Fibroblast of skin of scalp (primary cell): ENCODE measurements at places on chromosomes 11 and 22.
A peak's percentile ranks its signal among the peaks of the same experiment; 100 is the strongest.

DNA sequence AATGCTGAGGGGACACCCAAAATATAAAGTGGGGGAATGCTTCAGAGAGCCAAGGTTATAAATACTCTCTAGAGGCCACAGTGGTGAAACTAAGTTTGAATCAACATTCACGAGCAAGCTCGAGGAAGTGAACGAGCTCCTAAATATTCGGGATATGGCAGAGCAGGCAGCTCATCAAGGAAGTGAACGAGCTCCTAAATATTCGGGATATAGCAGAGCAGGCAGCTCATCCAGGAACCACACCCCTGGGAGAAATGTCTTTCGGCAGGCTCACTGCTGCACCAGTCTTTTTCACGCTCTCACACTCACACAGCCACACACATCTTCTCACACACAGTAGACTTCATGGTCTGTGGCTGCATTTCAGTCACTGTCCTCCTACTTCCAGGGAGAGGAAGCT, 787.5 kb downstream of the OPCML start:
- peak; percentile 87 for DNase-seq

DNA sequence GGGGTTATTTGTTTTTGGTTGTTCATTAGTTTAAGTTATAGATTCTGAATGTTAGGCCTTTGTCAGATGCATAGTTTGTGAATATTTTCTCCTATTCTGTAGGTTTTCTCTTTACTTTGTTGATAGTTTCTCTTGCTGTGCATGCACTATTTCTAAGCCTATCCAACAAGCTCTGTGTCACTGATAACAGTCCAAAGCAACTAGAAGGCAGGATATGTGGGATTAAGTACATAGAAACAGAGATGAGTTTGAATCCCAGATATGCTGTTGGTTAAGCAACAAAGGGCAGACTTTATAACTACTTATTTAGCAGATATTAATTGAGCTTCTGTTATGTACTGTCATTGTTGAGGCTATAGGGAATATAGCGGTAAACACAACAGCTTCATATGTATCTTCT, 390.4 kb downstream of the INSC start:
- no peak for DNase-seq

DNA sequence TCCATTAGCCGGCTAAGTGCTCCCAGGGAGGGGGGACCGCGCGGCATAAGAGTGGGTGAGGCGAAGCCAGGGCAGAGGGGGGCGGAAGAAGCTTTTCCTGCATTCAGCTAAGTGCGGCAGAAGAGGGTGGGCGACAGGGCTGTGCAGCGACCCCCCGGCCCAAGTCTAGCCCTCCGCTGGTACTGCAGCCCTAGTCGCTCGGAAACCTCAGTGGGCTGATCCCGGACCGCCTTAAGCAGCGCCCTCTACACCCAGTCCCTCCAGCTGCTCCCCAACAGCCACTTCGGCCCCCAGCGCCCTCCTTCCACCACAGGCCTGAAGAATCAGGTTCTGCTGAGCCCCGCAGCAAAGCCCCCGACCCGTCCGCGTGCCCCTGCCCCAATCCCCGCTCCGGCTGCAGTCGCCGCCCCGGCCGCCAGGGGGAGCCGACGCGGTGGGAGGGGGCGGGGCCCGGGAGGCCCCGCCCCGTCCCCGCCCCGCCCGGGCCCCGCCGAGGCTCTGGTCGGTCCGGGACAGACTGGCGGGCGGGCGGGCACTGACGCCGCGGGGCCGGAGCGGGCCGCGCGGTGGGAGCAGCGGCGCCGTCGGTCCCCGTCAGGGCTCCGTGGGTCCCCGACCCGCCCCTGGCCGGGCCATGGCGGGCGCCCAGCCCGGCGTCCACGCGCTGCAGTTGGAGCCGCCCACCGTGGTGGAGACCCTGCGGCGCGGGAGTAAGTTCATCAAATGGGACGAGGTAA, at the start of gene PLCB3:
Gene PLCB3, plus strand, starts transcription at position 515 of the 737 bp plus-strand sequence. Its CDS starts 120 bp downstream, at position 635.
- DNase-seq, result peak; percentile 59

DNA sequence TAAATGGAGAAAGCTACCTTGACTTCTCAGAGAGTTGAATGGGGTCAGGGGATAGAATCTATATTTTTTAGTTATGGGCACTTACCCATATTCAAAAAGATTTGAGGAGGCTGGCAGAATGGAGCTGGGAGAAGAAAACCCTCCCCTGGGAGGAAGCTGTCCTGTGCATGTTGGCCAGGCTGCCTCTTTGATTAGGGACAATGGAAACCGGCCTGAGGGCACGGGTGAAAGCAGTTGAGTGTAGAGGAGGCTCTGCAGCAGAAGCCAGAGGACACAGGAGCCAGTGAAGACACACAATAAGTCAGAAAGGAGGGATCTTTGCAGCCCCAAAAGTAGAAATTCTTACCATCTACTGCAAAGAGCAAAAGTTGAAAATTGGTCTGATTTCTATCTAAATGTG, 66.6 kb upstream of the B3GAT1 start:
- no peak for DNase-seq

DNA sequence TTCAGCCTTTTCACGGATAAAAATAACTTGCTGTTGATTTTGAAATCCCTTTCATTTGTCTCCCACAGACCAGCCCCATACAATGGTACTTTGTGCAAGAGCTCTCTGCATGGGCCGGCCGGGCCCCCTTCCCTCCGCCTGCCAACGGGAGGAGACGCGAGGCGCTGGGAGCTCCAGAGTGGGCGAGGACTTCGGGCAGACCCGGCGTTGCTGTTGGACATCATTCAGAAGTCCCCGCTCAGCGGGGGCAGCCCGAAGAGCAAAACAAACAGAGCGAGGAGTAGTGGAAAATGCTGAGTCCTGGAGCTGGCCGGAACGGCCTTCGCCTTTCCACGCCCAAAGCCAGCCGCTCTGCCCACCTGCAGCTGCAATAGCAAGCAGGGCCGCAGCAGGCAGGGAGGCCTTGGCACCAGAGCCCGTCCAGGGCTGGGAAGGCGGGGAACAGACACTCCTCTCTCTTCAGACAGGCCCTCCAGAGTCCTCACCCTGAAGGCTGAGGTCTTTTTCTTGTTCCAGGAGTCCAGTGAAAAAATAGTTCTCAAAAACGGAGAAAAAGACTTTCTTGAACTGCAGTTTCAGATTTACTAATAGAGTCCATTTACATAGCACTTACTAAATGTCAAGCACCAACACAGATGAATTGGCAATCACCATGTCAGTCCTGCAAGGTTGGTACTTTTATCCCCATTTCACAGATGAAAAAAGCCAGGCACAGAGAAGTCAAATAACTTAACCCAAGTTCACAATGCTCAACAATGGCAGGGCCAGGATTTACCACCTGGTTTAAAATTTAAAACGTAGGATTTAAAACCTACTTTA, 135.5 kb downstream of the ETS1 start:
- peak; percentile 61 for DNase-seq

DNA sequence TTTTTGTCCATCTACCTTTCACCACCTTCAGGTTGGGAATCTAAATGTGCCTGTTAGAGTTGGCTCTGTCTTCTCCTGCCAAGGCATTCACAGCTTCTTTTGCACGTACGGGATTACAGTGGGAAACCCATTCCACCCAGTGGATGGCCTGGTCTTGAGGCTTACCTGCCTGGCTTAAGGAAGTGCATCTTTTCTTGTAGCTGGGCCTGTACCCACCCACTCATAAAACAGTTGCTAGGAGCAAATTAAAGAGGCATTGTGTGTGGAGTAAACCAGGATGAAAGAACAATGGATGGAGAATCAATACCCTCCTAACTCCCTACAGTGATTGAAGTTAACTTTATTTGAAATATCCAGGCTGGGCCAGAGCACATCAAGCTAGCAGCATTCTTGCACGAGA, 71.6 kb downstream of the TEAD1 start:
- no peak for DNase-seq

DNA sequence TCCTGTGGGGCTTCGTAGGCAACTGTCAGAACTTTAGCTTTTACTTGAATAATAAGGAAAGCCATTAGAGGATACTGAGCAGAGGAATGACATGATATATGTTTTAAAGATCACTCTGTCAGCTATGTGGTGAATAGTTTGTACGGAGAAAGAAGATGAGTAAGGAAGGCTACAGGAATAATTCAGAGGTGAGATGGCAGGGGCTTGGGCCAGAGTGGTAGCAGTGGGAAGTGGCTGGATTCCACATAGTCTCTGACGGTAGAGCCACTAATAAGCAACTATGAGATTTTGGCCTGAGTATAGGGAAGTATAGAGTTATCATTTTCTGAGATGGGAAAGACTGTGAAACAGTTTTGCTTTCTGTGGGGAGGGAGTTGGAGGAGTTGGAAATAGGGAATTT, 93.9 kb upstream of the MTMR2 start:
- DNase-seq, result no peak

GRCh38 chr22:47107431-47107830, 345.0 kb downstream of the TBC1D22A start:
- peak; percentile 80 for DNase-seq

- no peak for DNase-seq
Observed at GRCh38 chr22:23743303-23743705, 7.6 kb downstream of the ZNF70 start.

GRCh38 chr11:20116825-20117224, 43.5 kb downstream of the DBX1 start:
- no peak for DNase-seq

DNA sequence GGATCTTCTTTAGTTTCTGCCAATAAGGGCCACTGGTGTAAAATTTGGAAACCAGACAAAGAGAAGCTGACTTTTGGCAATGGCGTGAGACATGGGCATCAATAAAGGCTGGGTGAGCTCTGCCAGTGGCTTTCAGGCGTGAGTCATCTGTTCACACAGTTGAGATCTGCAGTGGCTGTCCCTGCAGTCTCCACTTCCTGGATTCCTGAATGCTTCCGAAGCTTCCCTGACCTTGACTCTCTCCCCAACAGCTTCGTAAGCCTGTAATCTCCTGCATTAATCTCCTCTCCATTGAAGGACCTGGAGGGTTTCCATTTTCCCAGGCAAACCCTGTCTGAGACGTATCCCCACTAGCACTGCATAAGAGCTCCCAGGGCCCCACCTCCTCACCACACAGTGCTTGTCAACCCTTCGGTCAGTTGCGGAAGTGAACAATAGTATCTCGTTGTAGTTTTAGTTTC, 574.7 kb downstream of the TBC1D22A start:
- peak; percentile 70 for DNase-seq

DNA sequence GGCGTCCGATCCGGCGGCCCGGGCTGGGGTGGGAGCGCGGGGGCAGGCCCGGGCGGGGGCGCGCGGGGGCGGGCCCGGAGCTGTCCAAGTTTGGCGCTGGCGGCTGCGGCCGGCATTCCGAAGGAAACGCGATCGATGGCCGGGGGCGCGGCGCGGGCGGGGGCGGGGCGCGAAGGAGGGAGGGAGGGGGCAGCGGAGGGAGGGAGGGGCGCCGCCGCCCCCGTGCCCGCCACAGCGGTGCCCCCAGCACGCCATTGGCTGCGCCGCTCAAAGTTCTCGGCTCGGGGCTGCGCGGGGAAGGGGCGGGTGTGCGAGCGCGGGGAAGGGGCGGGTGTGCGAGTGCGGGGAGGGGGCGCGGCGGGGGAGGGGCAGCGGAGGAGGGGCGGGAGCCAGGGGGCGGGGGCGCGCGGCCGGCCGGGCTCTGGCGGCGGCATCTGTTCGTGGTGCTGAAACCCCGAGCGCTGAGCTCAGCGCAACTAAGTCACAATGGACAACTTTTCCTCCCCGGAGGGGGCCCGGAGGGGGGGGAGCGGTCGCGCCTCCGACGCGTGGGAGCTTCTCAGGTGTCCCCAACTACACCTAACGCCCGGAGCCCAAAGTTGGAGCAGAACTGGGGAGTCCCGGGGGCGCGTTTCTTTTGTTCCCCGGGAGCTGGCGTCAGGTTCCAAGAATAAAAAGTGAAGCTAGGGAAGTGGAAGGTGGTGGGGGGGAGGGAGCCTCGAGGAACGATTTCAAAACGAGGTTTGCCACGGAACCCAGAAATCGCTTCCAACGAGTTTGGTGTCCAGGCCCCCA, 2.2 kb downstream of the PHF21B start:
- DNase-seq, result peak; percentile 24

- no peak for DNase-seq
Observed at GRCh38 chr11:1757861-1758610, 5.7 kb downstream of the CTSD start.

- DNase-seq, result no peak
Observed at GRCh38 chr11:48124880-48125279, 91.7 kb upstream of the OR4B1 start.

DNA sequence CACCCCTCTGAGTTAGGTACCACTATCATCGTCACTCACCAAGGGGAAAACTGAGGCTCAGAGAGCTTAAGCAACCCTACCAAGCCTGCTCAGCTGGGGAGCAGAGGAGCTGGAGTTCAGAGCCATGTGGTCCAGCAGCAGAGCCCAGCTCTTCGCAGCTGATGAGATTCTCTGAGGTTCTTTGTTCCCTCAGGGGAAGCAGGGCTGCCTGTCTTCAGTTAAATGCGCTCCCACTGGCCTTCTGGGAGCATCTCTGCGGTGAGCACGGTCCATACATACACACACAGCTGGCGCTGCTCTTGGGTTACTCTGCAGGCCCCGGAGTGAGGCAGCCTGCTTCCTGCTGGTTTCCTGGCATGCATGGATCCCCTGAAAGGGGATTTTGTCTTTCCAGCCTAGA, 5.2 kb upstream of the PTGDR2 start:
- peak; percentile 71 for DNase-seq

DNA sequence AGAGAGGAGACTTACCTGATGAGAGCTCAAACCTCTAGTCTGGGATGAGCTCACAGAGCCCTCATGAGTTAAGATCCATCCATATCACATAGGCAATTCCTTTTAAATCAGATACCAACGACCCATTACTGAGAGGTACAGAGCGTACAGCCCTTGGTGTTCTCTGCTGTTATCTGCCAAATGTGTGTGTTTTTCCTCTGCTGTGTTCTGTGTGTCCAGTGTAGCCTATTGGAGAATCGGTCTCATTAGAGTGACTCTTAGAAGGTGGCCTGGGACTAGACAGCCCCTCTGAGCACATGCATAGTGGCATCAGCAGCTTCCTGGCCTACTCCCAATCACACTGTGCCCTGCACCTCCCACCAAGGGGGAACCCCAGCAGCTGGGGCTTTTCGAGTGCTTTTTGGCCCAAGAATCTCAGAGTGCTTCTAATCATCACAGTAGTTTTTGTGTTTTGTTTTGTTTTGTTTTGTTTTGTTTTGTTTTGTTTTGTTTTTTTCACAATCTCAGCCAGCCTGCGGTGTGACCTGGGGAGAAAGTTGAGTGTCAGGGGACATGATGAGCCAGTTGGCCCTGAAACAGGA, 25.4 kb downstream of the TP53AIP1 start:
- no peak for DNase-seq

GRCh38 chr11:57901278-57901677, 122.4 kb upstream of the OR9Q1 start:
- no peak for DNase-seq

- no peak for DNase-seq
Observed at GRCh38 chr11:95557376-95557775, 232.2 kb downstream of the FAM76B start.

GRCh38 chr11:117606211-117606610, 190.8 kb downstream of the DSCAML1 start:
- no peak for DNase-seq
